NK-92 treated with Interleukin-12 subunit alpha and Interleukin-12 subunit beta, amount 100 ng/mL, for 24 hours (cell line): ENCODE measurements at places on chromosomes 16 and 17.

DNA sequence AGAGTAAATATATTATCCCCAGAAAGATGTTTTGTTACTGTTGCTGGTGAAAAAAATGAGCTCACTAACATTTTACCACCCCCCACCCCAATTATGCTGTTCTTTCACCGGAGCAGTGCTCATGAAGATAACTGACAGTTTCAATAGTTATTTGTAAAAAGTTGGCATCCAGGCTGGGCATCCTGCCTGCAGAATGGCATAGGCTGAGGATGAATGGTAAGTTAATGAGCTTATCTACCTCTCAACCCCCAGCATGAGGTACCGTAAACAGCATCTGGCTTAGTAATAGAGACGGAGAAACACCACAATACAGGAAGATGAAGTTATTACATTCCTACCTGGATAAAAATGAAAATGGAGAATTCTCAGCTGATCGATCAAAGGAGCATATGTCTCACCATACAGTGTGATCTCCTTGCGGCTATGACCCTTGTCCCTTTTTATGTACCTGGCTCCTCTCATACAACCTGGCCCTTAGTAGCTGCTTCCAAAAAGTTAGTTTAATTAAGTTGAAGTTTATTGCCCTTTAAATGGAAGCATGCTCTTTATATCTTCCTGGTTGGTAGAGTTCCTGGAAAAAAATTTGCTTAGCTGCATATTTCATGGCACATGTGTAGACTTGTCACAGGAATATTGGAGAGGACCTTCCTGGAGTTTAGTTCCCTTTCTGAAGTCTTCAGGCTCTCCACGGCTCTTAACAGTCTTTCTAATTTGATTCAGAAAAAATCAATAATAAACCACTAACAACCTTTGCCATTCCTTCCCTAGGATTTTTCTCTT is 61.2 kb upstream of the MPHOSPH6 start:
- DNase-seq = no peak

GRCh38 chr17:1936766-1937165 is 88.4 kb downstream of the RTN4RL1 start:
- no peak for DNase-seq

- DNase-seq = no peak
Measured at GRCh38 chr17:16406742-16407674, 8.4 kb upstream of the TRPV2 start.

DNA sequence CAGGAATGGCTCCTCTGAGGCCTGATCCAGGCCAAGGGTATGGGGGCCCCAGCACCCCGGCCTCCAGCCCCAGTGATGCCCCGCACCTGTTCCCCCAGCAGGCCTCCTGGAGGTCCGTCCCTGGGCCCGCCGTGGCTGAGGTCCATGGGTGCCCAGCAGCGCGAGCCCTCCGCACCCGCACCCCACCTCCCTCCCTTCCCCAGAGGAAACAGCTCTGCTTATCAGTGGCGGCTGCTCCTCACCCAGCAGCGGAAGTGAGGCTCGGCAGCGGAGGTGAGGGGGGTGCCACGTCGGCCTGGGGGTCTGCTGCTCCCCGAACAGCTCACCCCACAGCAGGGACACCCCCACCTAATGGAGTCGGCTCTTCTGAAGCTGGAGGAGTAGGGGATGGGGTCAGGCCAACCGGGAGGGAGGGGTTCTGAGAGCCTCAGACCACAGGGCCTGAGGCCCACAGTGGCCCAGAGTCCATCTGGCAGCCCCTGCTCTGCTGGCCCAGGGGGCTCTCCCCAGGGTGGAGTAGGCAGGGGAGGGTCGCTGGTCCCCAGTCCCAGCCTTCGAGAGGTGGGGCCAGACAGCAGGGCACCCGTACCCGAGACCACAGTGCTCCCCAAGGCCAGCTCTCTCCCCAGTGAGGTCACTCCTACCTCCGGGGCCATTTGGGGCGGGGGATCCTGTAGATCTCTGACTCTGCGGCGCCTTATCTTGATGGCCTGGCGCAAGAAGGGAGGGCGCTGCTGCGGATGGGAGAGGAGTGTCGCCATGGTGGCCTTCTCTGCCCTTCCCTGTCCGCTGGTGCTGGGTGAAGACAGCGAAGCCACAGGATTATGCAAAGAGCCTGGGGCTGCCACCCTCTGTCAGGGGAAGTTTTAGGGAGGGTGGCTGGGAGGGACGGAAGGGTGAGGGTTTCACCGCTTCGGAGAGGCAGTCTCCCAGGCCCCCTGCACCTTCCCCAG is at the start of gene UNC13D:
UNC13D (minus strand) TSS at position 828 of the 953 bp plus-strand sequence; CDS start at position 761, 67 bp downstream.
- peak; percentile 23 for DNase-seq

DNA sequence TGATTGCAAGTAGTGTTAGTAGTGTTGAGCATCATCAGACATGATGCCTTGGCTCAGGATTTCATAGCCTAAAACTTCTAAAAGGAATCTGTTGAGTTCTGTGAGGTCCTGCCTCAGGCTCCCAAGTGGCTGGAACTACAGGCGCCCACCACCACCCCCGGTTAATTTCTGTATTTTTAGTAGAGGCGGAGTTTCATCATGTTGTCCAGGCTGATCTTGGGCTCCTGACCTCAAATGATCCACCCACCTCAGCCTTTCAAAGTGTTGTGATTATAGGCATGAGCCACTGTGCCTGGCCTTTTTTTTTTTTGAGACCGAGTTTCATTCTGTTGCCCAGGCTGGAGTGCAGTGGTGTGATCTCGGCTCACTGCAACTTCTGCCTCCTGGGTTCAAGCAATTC is 5.7 kb downstream of the PSMD11 start:
- no peak for DNase-seq

DNA sequence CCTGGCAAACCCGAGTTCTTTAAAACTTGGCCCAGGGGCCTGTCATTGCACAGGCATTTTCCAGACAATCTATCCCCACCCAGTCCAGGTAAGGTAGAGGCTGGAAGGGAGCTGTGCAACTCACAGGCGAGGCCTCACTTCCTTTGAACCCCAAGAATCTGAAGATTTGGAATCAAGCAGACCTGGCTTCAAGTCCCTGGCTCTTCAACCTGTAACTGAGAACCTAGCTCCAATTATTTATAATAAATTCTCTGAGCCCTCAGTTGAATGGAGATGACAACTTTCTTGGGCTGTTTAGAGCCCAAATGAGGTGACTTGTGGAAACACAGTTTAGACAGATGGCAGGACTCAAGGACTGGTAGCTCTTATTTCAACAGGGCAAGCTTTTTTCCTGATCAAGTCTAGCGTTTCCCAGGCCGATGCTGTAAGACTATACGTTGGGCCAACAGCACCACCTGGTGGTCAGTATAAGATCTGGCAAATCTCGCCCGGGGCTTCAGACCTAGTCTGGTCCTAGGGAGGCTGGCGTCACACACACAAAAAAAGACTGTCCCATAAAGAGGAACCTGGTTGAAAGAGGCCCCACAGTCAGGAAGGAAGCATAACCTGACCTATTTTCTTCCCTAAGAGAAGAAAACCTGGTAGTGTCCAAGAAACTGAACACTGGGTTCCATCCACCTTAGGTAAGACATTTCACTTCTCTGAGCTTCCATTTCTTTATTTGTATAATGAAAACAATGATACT is 117.9 kb downstream of the C17orf67 start:
- peak; percentile 48 for DNase-seq

- no peak for DNase-seq
Measured at GRCh38 chr17:7237266-7237760, 1.9 kb downstream of the PHF23 start.

DNA sequence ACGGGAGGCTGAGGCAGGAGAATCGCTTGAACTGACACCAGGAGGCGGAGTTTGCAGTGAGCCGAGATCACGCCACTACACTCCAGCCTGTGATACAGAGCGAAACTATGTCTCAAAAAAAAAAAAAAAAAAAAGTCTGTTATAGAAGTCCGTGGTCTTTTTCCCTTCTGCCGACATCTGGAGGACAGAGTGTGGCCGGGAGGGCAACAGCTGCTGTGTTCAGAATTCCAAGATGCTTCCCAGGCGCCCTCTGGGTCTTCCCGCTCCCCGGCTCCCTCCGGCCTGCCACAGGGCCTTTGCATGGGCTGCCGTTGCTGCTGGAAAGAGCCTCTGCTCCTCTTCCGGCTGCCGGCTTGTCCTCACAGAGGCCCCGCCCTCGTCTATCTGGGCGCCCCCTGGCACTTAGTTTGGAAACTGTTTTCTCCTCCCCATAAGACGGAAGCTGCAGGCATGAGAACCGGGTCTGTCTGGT is 2.4 kb upstream of the CACNA1H start:
- no peak for DNase-seq

DNA sequence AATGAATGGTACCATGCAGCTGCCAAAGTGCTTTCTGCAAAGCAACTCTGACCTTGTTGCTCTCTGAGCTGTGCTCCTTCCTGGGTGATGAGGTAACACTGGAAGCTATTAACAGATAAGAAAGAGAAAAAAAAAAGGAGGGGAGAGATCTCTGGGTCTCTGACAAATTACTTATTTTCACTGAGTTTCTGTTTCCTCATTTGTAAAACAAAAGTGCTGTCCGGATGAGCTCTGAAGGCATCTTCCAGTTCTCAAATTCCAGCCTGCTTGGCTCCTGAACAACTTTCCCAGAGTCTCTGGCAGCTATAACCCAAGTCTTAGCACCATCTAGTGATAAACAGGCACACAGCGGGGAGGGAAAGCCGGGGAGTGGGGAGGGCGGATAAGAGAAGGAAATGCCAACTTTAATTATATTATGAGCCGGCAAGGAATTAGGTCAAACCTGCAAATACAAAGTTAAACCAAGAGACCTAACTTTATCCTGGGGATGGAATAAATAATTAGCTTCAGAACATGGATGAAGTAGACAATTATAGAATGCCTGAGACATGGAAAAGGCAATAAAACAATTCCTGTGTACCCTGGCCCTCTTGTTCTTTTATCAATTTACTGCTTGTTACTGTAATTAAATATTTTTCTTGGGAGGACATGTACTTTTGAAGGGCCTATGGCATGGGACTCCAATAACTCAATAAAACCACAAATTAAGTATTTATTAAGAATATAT is 61.3 kb upstream of the KIFC3 start:
- no peak for DNase-seq

GRCh38 chr17:50426814-50427787 is 1.1 kb downstream of the ACSF2 start:
- DNase-seq = peak; percentile 5

DNA sequence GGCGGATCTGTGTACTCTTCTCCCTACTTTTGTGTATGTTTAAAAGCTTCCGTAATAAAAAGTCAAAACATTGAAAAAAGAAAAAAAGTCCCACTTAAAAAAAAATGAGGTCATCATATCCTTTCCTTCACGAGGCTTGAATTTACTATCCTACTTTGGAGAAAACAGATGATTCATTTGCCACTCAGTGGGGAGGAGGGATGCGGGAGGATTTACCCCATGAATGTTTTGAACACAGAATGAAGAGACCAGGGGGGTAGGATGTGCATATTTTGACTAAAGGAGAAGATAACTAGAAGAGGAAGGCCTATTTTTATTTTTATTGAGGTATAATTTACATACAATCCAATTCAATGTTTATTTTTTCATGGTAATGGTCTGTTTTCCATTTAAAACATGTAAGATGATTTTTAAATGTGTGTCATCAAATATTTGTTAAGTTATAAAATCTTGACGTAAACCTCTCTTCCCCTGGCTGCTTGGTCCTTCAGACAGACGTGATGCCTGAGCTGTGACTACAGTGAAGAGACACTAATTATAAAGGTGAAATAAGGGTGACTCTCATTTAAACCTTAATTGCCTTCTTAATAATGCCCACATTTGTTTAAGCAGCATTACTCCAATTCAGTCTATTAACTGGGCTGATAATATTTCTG is 135.4 kb upstream of the AXIN2 start:
- no peak for DNase-seq

DNA sequence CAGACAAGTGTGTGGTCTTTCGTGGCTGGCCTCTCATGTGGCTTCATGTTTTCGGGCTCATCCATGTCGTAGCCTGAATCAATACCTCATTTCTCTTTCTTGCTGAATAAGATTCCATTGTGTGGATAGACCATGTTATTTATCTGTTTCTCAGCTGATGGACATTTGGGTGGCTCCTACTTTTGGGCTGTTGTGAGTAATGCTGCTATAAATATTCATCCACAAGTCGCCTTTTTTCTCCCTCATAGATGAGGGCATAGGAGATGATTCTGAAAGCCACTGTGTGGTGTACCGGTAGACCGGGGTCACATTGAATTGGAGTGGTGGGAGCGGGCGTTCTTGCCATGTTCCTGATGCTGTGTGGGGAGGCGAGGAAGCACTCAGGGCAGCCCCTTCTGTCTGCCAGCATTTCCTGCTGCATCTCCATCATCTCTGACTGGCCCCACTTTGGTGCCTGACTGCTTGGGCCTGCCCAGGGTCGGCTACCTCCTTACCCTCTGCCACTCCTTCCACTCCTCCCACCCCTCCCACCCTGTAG is 40.1 kb downstream of the PRMT7 start:
- DNase-seq = no peak

DNA sequence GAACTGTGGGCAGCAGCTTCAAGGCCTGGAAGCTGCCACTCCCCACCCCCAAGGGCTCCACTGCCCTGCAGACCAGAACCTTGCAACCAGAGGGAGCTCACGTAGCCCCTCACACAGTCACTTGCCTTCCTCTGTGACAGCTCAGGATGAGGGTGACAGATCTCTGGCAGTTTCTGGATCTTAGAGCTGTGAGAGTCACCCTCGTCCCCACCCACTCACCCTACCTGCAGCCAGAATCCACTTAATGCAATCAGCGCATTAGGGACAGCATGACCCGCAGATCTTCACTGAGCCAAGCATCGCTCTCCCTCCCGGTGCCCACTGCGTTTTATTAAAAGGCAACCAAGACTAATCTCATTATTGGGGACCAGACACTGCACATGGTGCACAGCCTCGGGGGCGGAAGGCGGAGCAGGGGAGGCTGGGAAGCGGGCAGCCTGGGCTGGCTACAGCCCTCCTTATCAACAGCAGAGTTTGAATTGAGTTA is 3.5 kb downstream of the CYB561 start:
- no peak for DNase-seq

- DNase-seq = peak; percentile 48
Measured at GRCh38 chr17:48541577-48542113, 3.3 kb downstream of the HOXB2 start.

DNA sequence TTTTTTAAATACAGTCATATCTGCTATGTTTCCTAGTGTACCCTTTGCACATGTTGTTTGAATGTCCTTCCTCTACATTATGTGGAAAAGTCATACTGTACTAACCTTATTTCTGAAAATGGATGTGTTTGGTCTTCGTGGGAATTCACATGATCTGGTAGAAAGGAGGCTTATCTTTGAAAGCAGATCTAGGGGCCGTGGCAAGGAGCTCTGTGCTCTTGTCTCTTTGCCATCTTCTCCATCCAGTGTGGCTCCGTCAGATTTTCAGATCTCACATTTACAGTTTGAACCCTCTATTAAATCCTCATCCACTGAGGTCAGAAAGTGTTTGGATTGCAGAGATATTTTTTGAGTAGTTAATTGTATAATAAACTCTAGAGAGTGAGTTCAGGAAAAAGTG is 32.9 kb downstream of the MAP2K4 start:
- no peak for DNase-seq
